RWPE1 (cell line): ENCODE measurements at places on chromosomes 7 and 10.

DNA sequence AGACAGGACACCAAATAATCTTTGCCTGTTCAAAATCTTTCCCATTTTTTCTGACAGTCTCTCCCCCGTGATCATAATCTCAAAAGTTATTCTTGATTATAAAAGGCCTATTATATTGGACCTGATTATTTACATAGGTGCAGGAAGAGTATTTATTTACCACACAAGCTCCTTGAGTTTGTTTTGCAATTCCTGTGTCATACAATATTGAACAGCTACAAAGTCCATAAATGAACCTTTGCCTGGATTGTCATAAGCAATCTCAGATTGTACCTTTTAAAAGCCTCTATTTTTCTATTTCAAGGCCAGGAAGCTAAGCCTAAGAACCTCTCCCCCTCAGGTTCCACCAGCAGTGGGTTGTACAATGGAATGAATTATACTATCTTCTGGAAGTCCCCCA is 183.9 kb upstream of the MEOX2 start:
- no peak for DNase-seq

DNA sequence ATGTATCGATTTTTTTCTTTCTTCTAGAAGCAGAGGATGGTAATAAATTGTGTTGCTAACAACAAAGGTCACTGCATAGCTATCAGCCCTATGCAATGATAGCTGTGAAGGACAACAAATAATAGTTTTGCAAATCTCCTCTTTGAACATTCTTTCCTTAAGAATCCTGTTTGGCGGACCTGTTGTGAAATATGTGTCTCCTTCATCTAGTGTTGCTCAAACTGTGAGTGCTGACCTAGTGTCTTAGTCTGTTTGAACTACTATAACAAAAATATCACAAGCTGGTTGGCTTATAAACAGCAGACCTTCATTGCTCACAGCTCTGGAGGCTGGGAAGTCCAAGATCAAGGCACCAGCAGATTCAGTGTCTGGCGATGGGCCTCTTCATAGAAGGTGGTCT is 53.7 kb downstream of the CAV1 start:
- DNase-seq = no peak

- DNase-seq = no peak
Measured at GRCh38 chr10:36671607-36672006, 453.8 kb upstream of the ANKRD30A start.

GRCh38 chr10:79105150-79105739 is 36.5 kb downstream of the ZMIZ1 start:
- no peak for DNase-seq

DNA sequence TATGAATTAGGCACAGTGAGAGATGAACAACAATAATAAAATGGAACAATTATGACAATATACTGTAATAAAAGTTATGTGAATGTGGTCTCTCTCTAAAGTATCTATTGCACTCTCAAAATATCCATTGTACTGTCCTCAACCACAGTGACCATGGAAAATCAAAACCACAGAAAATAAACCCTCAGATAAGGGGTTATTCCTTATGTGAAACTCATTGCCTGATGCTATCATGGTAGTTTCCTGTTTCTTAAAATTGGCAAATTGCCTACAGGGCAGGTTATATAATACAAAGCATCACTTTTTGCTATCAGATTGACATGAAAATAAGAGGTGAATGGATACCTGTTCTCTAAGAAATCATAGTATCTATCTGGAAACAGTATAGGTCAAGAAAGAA is 3.8 kb downstream of the MCM10 start:
- no peak for DNase-seq

DNA sequence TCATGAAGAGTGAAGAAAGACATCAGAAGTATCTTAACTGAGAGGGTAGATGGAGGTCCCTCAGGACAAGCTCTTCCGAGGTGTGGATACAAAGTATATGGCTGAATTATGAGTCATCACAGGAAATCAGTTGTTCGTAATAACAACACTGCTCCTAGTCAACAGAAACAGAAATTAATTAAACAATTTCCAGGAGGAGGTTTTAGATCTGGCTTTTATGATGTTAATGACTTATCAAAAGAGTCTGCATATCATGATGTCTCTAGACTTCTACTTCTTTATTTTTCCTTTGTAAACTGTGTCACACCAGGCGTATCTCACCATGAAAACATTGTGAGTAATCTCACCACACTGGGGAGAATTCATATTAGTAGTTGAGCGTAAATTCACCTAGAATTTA is 31.2 kb downstream of the OSBPL3 start:
- no peak for DNase-seq

DNA sequence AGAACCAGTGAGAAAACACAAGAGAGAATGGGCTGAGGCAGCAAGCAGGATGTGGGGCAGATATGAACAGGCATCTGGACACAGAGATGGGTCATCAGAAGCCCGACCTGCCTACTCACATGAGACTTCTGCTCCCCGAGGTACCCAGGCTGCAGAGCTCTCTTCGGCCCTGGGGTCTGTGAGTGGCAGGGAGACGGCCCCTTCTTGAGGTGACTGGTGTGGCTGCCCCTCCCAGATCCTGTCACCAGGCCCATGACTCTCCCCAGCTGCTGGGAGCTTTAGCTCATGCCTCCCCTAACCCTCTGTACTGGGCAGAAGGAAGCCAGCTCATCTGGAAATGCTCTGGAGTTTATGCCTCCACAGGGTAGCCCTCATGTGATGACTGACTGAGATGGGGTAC is 157.6 kb upstream of the PCBD1 start:
- no peak for DNase-seq

DNA sequence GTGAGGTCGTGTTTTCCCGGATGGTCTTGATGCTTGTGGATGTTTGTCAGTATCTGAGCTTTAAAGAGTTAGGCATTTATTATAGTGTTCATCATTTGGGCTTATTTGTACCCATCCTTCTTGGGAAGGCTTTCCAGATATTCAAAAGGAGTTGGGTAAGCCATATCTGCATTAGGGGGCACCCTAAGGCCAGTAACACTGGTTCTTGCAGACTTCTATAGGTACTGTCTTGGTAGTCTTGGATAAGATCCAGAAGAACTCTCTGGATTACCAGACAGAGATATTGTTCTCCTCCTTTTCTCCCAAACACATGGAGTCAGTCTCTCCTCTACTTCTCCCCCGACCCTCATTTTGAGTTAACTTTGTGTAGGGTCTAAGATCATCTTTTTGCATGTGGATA is 92.8 kb downstream of the SDK1 start:
- no peak for DNase-seq

DNA sequence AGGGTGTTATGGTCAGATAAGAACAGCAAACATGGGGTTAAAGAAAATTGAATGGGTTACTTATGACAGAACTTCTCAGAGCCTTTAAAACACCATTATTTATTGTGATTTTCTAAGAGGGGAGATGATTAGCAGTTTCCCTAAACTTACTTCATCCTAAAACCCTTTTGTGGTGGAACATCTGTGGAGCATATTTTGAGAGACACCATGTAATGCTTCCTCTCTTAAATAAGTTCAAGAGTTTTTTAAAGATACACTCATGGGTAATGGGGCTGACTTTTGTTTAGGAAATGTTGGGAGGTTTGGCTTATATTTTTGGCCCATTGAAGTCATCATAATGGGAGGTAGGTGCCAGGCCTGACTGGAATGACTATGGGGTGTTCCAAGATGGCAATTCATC is 8.4 kb upstream of the PDCD4 start:
- no peak for DNase-seq

DNA sequence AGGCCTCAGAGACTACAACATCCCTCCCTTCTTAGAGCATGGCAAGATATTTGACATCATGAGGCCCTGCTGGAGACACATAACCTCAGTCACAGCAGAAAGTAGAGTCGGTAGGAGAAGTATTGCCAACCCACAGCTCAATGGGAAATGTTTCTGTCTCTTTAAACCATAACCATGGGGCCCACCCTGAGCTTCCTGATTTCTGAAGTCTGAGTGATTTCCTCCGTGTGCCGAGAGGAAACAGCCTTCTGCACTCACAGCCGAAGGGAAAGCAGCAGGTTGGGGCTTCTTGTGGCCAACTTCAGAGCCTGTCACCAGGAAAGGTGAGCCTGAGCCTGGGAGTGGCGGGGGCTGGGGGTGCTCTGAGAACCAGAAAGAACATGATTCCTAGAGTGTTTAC is at the start of gene GIMAP1:
Gene GIMAP1 (plus strand): TSS at position 246 of the 400 bp plus-strand sequence. CDS start 2,435 bp downstream, outside the sequence.
- no peak for DNase-seq
